A549 treated with dexamethasone at 1 μM for 4 hours (cell line): ENCODE measurements at places on chromosomes 1 and 21. TPM values are rescaled to one million over a fixed set of nuclear protein-coding genes. Genes with fewer than 3 reads are reported as not detected.

Gene MARK1
- total RNA-seq, result 0.06 to 0.14 TPM (median 0.09 TPM) in 5 replicates

Gene C1QTNF12
- 0.70 to 2.4 TPM (median 1.5 TPM) in 5 replicates for total RNA-seq

Gene FCRL6
- not detected in 5 replicates for total RNA-seq

Gene ADGRB2
- total RNA-seq, result 3.9 to 5.6 TPM (median 4.9 TPM) in 5 replicates

Gene ZFP69
- not detected in 5 replicates for total RNA-seq

Gene CLCNKA
- total RNA-seq, result 0.04 to 0.07 TPM (median 0.05 TPM) in 4 of 5 replicates, not detected in the other

Gene SERINC2
- 16.4 to 35.1 TPM (median 31.2 TPM) in 5 replicates for total RNA-seq

Gene LIN28A
- not detected in 5 replicates for total RNA-seq

Gene PUM1
- total RNA-seq, result 22.2 to 38.3 TPM (median 33.4 TPM) in 5 replicates

Gene XCL1
- total RNA-seq, result not detected in 5 replicates

Gene FBXO2
- 6.7 to 10.4 TPM (median 7.6 TPM) in 5 replicates for total RNA-seq

Gene DMAP1
- total RNA-seq, result 18.5 to 22.0 TPM (median 19.0 TPM) in 5 replicates
